ENCODE measurements at places on chromosomes 3 and 15.

DNA sequence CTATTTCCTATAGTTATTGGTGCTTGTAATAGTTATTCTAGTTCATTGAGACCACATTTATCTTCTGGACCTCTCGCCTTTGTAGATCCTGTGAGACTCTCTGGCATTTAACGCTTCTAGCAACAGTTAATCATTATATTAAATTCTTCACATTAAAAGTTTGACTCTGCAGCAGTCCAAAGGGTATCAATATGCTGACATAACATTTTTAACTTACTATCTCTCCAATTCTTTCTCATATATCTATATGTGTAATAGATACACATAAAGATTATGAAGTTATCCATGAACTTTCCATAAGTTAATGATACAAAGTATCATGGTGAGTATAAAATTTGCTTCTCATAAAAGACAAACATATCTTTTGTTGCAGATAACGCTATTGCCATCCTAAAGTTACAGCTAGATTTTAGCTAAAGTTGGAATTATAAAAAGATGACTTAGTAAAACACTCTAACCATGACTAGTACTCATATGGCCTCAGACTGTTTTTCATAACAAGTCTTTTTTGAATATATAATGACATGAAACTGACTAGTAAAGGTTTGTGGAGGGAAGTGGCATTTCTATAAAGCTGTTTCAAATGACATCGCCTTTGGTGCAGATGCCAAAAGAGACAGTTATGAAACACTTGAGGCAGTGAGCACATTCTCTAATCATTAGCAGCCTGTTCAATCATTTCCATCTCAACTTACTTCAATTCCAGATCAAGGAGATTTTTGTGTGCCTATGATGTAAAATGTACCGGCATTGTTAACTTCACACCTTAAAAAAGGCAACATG is 379.3 kb upstream of the CBLB start:
- DNase-seq = no peak

- DNase-seq = no peak
These were observed 43.8 kb downstream of the PLCL2 start for GRCh38 chr3:16928386-16929132.

DNA sequence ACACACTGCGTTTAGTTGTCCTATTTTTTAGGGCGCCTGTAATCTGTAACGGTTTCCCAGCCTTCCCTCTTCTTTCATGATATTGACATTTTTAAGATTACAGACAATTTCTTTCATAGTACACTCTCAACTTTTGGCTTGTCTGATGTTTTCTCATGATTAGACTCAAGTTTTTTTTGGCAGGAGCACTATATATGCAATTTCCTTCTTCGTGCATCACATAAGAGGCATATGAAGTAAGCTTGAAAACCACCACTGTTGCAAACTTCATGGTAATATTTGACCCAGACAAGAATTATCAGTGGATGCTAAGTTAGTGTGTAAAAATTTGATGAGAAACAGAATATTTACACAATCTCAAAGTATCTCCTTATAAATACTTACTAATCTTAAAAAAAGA is 119.2 kb upstream of the CMC1 start:
- no peak for DNase-seq

- DNase-seq = no peak
These were observed 4.2 kb upstream of the WNT5A start for GRCh38 chr3:55491296-55491816.

DNA sequence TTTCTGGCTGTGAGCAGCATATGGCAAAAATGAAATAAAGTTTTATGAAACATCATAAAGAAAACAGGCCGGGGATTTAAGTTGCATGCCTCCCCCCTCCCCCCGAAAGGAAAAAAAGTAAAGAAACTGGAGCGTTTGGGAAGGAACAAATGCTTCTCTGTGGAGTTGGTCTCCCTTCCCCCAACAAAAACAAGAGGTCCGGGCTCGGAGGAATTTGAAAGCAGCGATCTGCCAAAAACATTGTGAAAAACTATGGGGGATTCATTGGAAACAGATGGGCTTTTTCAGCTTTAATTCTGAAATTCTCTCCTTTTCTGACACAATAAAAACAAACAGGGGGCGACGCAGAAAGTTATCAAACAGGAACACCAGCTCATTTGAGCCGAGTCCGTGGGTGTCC is 17.0 kb downstream of the RGMA start:
- no peak for DNase-seq

DNA sequence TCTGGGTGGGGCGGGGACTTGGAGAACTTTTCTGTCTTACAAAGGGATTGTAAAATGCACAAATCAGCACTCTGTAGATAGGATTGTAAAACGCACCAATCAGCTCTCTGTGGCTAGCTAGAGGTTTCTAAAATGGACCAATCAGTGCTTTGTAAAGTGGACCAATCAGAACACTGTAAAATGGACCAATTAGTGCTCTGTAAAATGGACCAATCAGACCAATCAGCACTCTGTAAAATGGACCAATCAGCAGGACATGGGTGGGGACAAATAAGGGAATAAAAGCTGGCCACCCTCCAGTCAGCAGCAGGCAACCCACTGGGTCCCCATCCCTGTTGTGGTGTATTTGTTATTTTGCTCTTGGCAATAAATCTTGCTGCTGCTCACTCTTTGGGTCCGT is 77.7 kb downstream of the KLF13 start:
- no peak for DNase-seq

Data from esophagus squamous epithelium (tissue), 5 donors.